ENCODE measurements at places on chromosomes 11 and 22. TPM values are rescaled to one million over a fixed set of nuclear protein-coding genes. Genes with fewer than 3 reads are reported as not detected.

Gene KRTAP5-2
- total RNA-seq = not detected

Gene BACE1
- 8.5 TPM for total RNA-seq

Gene AGBL2
- total RNA-seq = not detected

Gene MORC2
- 25.4 TPM for total RNA-seq

Gene PGM2L1
- 4.9 TPM for total RNA-seq

GRCh38 chr22:30490399-30490798 is 15.1 kb downstream of the SEC14L4 start:
- DNase-seq = no peak
- H3K36me3 ChIP-seq = no peaks in the 10 kb centered on the region
- H3K4me3 ChIP-seq = no peak overlapping the region
- H3K27me3 ChIP-seq = no peaks in the 10 kb centered on the region
- H3K4me1 ChIP-seq = no peaks in the 10 kb centered on the region
- H3K27ac ChIP-seq = no peak overlapping the region

DNA sequence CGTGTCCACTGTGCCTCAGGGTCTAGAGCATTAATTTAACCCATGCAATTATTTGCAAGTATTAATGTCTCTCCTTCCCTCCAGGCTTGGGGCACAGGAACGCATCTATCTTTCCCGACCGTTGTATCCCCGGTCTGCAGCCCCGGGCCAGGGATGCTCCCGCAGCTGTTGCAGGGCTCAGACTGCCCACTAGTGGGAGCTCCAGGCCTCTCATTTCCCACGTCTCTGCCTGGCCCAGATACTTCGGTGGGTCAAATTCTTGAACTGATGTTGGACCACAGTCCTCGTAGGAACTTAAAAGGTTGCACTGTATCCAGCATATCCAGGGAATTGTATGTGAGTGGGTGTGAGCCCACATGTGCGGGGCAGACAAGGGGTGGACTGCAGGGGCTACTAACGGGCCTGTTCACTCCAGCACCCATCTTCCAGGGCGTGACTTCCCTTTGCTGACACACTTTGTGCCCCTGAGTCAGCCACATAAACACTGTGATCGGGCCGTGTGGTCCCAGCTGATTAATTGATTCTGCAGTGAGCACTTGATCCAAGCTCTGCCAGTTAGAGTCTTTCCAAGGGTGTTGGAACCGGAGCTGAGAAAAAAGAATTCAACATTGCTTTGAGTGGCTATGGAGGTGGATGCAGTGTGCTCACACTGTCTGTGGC is 451.3 kb downstream of the TBC1D22A start:
- peak; percentile 12 for DNase-seq
- no peaks in the 10 kb centered on the region for H3K4me1 ChIP-seq
- no peak overlapping the region for H3K27ac ChIP-seq

GRCh38 chr11:120079750-120080610 is 57.9 kb downstream of the TRIM29 start:
- no peaks in the 10 kb centered on the region for H3K36me3 ChIP-seq
- 0 out of 2 replicates have a peak, but pooled peaks cover 7% of the 10 kb centered on the region for H3K27me3 ChIP-seq
- H3K4me3 ChIP-seq = no peak overlapping the region
- no peak overlapping the region for H3K27ac ChIP-seq
- no peaks in the 10 kb centered on the region for H3K4me1 ChIP-seq

GRCh38 chr11:12846786-12847615 is 162.1 kb upstream of the RASSF10 start:
- no peaks in the 10 kb centered on the region for H3K36me3 ChIP-seq
- peaks cover 17% of the 10 kb centered on the region for H3K4me1 ChIP-seq
- no peak overlapping the region for H3K4me3 ChIP-seq
- DNase-seq = no peak

DNA sequence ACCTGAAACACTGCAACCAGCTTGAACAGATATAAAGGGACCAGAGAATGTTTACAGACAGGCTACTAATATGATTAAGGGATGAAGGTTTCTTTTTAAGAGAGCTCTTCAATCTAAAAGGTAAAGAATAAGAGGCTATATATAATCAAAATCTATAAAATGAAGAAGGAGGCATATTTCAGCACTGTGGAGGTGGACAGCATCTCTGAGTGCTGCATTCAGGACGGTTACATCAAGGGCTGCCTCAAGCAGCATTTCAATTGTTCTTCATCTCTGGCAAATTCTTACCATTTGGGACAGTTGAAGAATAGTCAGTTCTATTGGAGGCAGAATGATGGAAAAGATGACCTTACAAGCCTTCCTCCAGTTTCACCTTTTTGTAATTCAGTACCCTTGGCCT is 139.6 kb upstream of the LMO1 start:
- no peaks in the 10 kb centered on the region for H3K36me3 ChIP-seq
- no peaks in the 10 kb centered on the region for H3K27me3 ChIP-seq
- no peaks in the 10 kb centered on the region for H3K4me1 ChIP-seq
- DNase-seq = no peak
- H3K27ac ChIP-seq = no peak overlapping the region
- H3K4me3 ChIP-seq = no peak overlapping the region
